ENCODE measurements at places on chromosomes 7 and 10. TPM values are rescaled to one million over a fixed set of nuclear protein-coding genes. Genes with fewer than 3 reads are reported as not detected.

Gene SLC13A1
- not detected for polyA plus RNA-seq

Gene MYH16
- 0.33 TPM for polyA plus RNA-seq

Gene GPR146
- polyA plus RNA-seq, result 1.0 TPM

Gene RASSF4
- polyA plus RNA-seq, result 16.9 TPM

Gene OR2A5
- polyA plus RNA-seq, result not detected

Gene ST7
- 52.1 TPM for polyA plus RNA-seq

Measured in GM12878 (cell line).